WTC11 (cell line): ENCODE measurements at places on chromosomes 11 and 22. TPM values are rescaled to one million over a fixed set of nuclear protein-coding genes. Genes with fewer than 3 reads are reported as not detected.

- H3K27me3 ChIP-seq: no peaks in the 10 kb centered on the region; the same call in 1 of the 2 replicates
- no peak overlapping the region for H3K27ac ChIP-seq
- H3K4me1 ChIP-seq: 0 out of 2 replicates have a peak, but pooled peaks cover 4% of the 10 kb centered on the region
Observed at GRCh38 chr11:13947379-13947778, 15.1 kb upstream of the SPON1 start.

GRCh38 chr22:39254789-39255298, 10.1 kb upstream of the PDGFB start:
- H3K27me3 ChIP-seq: peaks cover 20% of the 10 kb centered on the region
- H3K4me1 ChIP-seq: peaks cover 32% of the 10 kb centered on the region
- no peak overlapping the region for H3K27ac ChIP-seq
- no peaks in the 10 kb centered on the region for H3K36me3 ChIP-seq
- no peak for DNase-seq

- no peak overlapping the region for H3K4me3 ChIP-seq
- peaks cover 14% of the 10 kb centered on the region for H3K4me1 ChIP-seq
- no peaks in the 10 kb centered on the region for H3K27me3 ChIP-seq
- no peak overlapping the region; the same call in 1 of the 2 replicates for H3K27ac ChIP-seq
- no peaks in the 10 kb centered on the region for H3K36me3 ChIP-seq
Observed at GRCh38 chr11:126383339-126384335, 28.2 kb downstream of the ST3GAL4 start.

- DNase-seq: no peak
- peak overlapping the region; percentile 33; the same call in 1 of the 2 replicates for H3K27ac ChIP-seq
- H3K27me3 ChIP-seq: no peaks in the 10 kb centered on the region
- H3K4me1 ChIP-seq: peaks cover 22% of the 10 kb centered on the region
- peaks cover 4% of the 10 kb centered on the region for H3K36me3 ChIP-seq
- H3K4me3 ChIP-seq: peak overlapping the region; percentile 85
Observed at GRCh38 chr22:23749841-23750301, 1.0 kb downstream of the ZNF70 start.

The MS4A15 gene
- total RNA-seq: 0.09 to 0.41 TPM (median 0.39 TPM) in 3 replicates
